ENCODE measurements at places on chromosomes 7 and 10. TPM values are rescaled to one million over a fixed set of nuclear protein-coding genes. Genes with fewer than 3 reads are reported as not detected.

GRCh38 chr7:80226629-80227028, 92.0 kb downstream of the GNAI1 start:
- no peak for DNase-seq

DNA sequence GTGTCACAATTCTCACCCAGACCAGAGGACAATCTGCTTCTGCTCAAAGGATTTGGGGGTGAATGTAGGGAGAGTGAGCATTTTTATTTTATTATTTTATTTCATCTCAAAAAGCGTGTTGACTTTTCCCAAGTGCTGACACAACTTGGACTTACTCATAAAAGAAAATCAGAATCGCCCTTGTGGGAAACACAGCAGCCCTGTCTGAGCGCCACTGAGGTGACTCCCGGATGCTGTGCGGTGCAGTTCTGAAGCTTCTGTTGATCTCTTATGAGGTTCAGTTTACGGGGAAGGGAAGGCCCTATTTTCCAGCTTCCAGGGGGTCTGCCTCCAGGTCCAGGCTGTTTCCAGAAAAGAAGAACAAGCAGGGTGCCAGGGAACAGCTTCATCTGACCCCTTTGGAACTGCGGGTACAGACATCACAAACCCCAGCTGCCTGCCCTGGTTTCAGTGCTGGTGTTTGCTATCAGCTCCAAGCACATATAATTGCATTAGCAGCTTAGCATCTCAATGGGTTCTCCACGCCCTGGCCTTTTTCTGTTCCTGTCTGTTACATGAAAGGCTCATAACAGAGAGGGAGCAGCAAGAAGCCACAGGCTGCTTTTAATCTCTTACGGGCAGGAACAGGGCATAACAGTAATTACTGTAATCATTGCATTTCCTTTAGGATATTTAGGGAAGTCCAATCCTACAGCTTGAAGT, 52.4 kb downstream of the PARP12 start:
- DNase-seq, result no peak

DNA sequence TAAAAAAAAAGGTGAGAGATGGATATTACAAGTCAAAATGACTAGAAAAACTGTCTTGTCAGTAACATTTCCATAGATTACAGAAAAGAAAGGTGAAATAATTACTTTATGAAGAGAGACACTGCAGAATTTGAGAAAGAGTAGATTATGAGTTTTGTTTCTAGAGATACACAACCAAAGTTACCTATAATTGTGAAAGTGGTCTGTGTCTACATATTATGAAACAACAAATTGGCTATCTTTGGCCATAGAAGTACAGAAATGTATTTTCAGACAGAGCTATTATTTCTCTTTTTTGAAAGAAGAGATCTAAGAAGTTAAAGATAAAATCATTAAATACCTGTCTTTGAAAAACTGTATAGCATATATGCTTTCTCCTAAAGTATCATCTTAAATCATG, 30.1 kb downstream of the KCND2 start:
- DNase-seq, result no peak

DNA sequence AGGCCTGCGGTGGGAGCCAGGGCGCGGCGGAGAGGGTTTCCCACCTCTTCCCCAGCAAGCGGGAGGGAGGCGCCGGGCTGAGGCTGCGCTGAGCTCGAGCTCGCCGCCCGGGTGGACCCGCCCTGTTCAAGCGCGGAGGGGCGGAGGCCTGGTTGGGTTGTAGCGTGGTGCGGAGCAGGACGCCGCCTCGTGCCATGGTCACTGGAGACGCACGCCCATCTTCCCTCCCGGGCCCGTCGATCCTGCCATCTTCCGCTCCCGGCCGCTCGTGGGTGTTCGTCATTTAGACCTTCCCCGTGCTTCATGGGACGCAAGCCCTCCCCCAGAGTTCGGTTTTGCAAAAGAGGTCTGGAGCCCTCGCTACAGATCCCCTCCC, 9.3 kb upstream of the EN2 start:
- no peak for DNase-seq

The PLAU gene
- 4.6 TPM for total RNA-seq

The GTPBP10 gene
- 27.8 TPM for total RNA-seq

The A1CF gene
- total RNA-seq, result 74.8 TPM

The ZNF425 gene
- 1.4 TPM for total RNA-seq
